Immature natural killer cell (primary cell): ENCODE measurements at places on chromosomes 16 and 17. TPM values are rescaled to one million over a fixed set of nuclear protein-coding genes. Genes with fewer than 3 reads are reported as not detected.
A peak's percentile ranks its signal among the peaks of the same experiment; 100 is the strongest.

DNA sequence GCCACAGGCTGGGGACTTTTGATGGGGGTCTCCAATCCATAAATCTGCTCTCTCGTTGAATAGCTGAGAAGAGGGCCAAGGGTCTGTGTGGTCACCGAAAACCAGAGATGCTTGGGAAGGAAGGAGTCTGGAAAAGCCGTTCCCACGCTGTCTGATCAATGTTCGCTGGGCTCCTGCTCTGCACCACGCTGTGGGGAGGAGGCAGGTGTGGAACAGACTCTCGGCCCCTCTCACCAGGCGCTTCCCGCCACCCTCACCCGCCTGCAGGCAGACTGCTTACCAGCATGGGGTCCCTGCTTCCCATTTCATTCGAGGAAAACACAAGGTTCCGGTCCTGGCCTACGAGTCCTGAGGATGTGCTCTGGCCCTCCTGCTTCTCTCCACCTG, 702 bp upstream of the ALDH3A1 start:
- no peak for DNase-seq

DNA sequence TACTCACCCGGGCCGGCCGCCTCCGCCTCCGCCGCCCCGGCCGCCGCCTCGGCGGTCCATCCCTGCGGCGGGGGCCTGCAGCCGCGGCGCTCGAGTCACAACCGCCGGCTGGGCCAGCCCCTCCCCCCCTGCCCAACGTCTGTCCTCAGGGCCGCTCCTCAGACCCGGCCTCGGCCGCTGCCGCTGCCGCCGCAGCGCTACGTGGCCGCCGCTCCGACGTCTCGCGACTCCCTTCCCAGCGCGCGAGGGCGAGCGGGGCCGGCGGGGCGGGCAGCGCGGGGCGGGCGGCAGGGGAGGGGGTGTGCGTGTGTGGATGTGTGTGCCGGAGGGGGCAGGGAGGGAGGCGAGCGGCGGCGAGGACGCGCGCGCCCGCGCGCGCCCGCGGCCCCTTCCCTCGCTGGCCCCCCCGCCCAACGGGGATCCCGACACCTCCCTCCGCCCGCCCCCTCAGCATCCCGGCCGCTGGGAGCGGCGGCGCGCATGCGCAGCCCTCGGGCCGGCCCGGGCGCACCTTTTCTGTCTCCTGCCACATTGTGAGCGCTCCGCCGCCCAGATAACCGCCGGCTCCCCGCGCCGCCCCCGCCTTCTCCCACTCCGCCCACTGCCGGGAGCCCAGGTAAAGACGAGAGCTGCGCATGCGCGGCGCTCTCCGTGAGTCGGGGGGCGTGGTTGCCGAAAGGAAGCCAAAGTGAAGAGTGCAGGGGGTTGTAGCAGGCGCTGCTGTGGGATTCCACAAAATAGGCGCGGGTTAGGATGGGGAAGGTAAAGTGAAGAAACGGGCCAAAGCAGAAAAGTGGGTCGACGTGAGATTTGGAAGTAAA, at the start of gene ZNF652:
Gene ZNF652, minus strand, starts transcription at position 349 of the 821 bp plus-strand sequence. CDS start 44,525 bp downstream, outside the sequence.
- peak; percentile 86 for DNase-seq

TVP23A gene
- 0.09 TPM for polyA plus RNA-seq

DNA sequence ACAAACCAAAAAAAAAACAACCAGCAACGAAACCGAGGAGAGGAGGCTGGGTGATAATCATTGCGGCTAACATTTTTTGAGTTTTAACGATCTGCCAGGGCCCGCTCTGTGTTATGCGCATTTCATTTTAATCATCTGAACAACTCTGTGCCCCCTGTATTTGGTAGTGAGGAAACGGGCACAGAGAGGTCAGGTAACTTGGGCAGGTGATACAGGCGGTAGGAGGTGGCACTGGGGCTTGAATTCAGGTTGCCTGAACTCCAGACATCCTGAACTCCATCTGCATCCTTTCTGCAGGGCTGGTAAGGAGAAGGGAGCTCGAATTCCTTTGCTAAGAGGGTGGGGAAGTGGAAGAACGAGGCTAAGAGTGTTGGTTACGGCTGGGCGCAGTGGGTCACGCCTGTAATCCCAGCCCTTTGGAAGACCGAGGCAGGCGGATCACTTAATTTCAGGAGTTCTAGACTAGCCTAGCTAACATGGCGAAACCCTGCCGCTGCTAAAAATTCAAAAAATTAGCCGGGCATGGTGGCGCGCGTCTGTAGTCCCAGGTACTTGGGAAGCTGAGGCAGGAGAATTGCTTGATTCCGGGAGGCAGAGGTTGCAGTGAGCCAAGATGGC, 1.1 kb downstream of the CLUAP1 start:
- DNase-seq: no peak

IL32 gene
- polyA plus RNA-seq: 1,331 TPM

QRICH2 gene
- 0.28 TPM for polyA plus RNA-seq

DNA sequence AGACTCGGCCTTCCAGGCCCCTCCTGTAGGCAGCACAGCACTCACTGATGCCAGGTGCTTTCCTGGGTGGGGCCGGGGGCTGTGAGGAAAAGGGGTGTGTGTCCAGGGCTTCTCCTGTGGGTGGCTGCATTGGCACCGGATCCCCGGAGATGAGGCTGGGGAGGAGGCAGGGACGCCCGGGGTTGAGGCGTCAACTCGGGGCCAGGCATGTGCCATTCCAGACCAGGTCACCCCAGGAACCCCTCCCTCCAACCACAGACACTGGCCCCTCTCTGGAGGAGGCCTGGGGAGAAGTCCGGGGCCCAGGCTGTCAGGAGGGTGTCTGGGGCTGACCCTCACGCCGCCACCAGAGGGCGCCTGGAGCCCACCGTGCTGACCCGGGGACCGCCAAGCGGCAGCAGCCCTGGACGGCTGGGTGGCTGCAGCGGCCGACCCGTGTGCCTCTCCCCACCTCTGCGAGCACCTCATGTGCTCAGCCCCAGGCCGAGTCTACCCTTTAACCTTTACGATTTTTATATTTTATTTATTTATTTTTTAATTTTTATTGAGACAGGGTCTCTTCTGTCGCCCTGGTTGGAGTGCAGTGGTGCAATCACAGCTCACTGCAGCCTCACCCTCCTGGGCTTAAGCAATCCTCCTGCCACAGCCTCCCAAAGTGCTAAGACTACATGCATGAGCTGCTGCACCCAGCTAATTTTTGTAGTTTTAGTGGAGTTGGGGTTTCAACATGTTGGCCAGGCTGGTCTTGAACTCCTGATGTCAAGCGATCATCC, 3.2 kb upstream of the METRN start:
- peak; percentile 83 for DNase-seq

GRCh38 chr16:69404275-69404805, 18.5 kb upstream of the TERF2 start:
- DNase-seq: no peak

DNA sequence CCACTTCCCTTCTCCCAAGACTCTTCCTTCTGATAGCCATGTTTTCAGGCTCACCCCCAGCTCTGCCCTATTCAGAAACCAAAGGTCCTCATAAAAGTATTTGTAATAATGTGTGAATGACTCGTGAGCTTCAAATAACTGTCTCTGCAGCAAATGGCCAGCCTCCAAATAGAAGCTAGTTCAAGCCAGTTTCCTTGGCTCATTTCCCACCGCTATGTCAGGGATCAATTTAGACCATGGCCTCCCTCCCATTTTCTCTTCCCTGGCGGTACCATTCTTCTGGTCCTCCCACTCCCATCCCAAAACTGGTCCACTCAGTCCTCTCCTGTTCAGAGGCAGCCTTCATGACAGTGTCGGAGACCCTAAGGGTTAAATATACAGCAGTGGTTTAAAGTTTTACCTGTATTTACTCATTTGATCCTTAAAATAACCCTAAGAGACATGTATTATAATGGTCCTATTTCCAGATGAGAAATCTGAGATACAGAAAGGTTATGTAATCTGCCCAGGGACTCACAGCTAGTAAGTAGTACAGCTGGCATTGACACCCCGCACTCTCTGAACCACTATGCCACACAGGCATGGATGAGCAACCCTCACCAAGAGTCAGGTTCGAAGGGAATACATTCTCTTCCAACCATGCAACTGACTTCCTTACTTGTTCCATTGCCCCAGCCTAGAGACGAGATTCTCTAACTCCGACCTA, 42.9 kb downstream of the GAS7 start:
- no peak for DNase-seq

RNF151 gene
- polyA plus RNA-seq: not detected

DNA sequence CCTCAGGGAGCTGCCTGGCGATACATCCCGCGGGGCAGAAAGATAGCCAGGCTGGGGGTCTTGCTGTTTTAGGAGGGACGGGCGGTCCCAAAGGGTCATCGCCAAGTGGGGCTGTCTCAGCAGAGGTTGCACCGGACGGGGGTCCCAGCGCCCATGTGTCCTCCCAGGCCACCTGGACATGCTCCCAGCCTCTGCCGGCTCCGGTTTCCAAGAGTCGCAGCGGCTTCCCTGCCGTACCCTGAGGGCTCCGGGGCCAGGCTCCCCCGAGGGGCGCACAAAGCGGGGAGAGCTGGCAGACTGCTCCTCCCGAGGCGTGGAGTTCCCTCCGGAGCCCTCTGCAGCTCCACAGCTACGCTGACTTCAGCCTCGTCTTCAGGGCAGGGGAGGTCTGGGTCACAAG, 1.2 kb downstream of the TRARG1 start:
- no peak for DNase-seq

DNA sequence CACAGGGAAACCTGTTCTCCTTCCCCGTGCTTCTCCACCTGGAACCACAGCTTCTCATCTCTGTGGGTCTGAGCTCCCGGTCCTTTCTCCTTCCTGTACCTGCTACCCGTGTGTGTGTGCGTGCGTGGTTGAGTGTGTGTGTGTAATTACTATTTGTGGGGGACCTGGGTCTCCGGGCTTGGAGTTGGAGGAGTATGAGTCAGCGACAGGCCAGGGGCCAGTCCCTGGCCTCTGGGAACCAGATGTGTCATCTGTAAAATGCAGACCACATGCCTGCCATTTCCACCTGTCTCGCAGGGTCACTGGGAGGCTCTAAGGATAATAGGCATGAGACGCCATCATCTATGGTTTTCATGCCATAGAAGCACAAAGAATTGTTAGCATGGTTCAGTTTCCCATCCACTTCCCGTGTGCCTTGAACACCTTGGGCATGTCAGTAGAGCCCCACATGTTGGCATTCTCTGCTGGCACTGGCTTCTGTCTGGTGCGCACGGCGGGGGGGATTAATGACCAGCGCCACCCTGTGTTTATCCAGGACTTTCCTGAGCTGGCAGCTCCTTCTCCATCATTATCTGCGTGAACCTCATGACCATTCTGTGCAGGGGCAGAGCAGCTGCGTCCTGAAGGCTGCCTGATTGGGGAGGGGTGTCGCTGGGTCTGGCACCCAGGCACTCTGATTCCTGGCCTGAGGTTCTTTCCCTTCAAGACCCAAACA, 1.5 kb downstream of the ZNF205 start:
- DNase-seq: no peak

UMOD gene
- not detected for polyA plus RNA-seq

DNA sequence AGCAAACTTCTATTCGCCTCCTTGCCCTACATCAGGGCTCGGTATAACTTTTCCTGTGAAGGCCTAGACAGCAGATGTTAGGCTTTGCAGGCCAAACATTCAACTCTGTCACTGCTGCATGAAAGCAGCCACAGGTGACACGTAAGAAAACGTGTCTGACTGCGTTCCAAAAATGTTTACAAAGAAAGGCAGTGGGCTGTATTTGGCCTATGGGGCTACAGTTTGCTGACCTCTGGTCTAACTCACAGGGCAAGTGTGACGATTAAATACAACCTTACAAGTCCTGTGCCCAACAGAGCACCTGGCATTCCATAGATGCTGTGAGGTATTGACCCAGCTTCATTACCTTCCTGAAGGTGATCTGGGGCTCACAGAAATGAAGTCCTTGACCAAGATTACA, 79.4 kb downstream of the USP31 start:
- no peak for DNase-seq

GRCh38 chr16:57186872-57187854, 1.0 kb downstream of the RSPRY1 start:
- peak; percentile 14 for DNase-seq

DNA sequence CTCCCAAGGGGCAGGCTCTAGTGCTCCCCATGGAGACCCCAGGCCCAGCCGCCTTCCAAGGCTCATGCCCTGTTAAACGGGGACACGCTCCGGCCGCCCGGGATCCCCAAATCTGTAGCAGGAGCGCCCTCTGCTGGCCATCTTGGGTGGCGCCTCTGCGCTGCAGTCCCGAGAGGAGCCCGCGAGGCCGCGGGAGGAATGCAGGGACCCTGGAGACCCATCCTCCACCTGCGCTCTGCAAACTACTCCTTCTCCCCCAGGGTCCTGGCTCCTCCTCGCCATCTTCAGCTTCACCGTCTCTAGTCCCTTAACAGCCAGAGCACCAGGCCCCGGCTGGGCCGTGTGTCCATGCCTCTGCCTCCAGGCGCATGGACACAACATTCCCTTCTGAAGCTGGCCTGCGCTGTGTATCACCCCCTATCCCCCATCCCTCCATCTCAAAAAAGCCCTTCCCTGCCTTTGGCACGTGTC, 23.6 kb upstream of the KRT17 start:
- peak; percentile 79 for DNase-seq

DNA sequence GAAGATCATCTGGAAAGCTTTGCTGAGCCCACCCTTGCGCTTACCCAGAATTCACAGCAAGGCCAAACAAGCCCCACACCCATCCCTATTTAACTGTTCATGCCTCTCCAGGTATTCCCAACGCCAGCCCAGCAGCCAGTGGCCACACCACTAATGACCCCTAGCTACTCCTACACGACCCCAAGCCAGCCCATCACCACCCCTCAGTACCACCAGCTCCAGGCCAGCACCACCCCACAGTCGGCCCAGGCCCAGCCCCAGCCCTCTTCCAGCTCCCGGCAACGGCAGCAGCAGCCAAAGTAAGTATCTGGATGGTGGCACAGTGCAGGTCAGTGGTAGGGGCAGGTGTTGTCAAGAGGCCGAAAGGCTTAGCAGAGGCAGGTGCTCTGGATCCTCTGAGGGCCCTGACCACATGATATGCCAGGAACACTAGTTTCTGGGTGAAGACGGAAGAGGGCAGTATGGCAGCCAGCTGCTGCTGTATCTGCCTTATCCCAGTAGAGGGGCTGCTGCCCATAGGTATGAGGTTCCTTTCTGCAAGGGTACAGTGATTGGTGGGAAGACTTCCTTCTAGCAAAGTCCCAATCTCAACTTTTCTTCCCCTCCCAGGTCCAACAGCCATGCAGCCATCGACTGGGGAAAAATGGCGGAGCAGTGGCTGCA, 10.7 kb downstream of the PROCA1 start:
- no peak for DNase-seq

SPAG9 gene
- 7.3 TPM for polyA plus RNA-seq

DNA sequence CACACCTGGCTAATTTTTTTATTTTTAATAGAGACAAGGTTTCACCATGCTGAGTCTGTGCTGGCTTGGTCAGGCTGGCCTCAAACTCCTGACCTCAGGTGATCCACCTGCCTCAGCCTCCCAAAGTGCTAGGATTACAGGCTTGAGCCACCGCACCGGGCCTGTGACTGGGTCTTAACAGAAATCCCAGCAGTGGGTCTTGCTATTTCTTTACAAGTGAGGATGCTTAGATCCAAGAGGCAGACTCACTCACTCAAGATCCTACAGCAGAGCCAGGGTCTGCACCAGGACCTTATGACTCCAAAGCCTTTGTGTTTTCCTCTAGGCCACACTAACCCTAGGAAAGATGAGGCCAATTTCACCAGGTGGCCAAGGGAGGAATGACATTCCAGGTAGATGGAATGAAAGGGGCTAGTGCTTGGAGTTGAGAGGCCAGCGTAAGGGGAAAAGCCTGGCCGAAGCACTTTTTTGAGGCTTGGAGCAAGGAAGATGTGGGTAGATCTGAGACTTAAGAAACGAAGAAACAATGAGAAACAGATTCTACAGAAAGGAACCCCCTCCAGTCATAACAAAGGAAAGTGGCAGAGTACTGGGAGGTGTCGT, 5.7 kb upstream of the STAT5A start:
- no peak for DNase-seq
